CD8-positive, alpha-beta memory T cell (primary cell): ENCODE measurements at places on chromosomes 7 and 10.

GRCh38 chr10:112332022-112332421 lies 41.9 kb upstream of the ACSL5 start:
- no peak overlapping the region for H3K27ac ChIP-seq
- H3K36me3 ChIP-seq = no peaks in the 10 kb centered on the region
- H3K4me3 ChIP-seq = no peak overlapping the region
- no peaks in the 10 kb centered on the region for H3K27me3 ChIP-seq

- H3K4me1 ChIP-seq = peaks cover 7% of the 10 kb centered on the region
- DNase-seq = no peak
- no peaks in the 10 kb centered on the region for H3K27me3 ChIP-seq
- H3K36me3 ChIP-seq = no peaks in the 10 kb centered on the region
- H3K27ac ChIP-seq = no peak overlapping the region
- H3K4me3 ChIP-seq = no peak overlapping the region
Measured at GRCh38 chr7:1967512-1968396, 265.0 kb downstream of the MAD1L1 start.

DNA sequence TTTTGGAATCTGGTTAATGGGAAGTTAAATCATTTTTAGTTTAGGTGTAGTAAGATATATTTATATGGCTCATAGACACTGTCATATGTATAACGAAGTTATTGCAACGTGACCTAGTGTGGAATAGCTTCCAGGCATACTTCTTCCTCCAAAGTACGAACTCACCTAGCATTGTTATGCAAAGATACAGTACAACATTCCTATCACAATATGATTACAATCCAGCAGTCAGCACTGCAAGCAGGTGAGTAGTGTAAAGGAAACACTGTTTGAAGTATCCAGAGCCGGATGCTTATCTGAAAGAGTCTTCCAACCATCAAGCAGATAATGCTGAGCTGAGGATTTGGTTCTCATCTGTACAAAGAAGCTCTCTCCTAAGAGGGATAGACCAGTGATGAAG lies 754.4 kb upstream of the IGFBP3 start:
- no peak overlapping the region for H3K27ac ChIP-seq
- no peak for DNase-seq
- no peak overlapping the region for H3K4me3 ChIP-seq
- no peaks in the 10 kb centered on the region for H3K4me1 ChIP-seq

GRCh38 chr10:132518572-132519381 lies 18.8 kb upstream of the INPP5A start:
- H3K4me3 ChIP-seq = no peak overlapping the region
- H3K4me1 ChIP-seq = no peaks in the 10 kb centered on the region
- DNase-seq = no peak
- H3K27ac ChIP-seq = no peak overlapping the region
- H3K36me3 ChIP-seq = no peaks in the 10 kb centered on the region

- no peak overlapping the region for H3K27ac ChIP-seq
- H3K27me3 ChIP-seq = no peaks in the 10 kb centered on the region
- no peak overlapping the region for H3K4me3 ChIP-seq
- H3K4me1 ChIP-seq = no peaks in the 10 kb centered on the region
- no peaks in the 10 kb centered on the region for H3K36me3 ChIP-seq
Measured at GRCh38 chr7:51268859-51269258, 47.8 kb downstream of the COBL start.
